ENCODE measurements at places on chromosomes 4 and X.

DNA sequence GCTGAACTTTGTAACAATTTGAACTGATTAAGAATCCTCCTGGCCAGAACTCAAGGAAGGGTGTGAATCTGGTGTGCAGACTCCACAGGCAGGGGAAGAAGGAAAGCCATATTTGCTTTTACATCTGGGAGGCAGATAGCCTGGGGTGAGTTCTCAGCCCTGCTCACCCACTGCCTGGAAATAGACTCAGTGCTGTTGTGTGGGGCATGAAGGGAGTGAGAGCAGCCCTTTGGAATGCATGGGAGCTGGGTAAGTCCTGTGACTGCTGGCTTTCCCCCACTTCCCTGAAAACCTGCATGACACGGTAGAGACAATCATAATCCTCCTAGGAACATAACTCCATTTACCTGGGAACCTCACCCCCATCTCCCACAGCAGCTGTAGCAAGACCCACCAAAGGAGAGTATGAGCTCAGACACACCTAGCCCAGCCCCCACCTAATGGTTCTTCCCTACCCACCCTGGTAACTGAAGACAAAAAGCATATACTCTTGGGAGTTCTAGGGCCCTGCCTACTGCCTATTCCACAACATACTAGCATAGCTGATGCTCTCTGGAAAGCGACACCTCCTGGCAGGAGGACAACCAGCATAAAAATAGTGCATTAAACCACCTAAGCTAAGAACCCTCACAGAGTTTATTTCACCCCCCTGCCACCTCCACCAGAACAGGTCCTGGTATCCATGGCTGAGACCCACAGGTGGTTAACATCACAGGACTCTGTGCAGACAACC is 59.3 kb upstream of the UBQLN2 start:
- no peak for DNase-seq

GRCh38 chrX:120790118-120790517 is 85.5 kb downstream of the CT47B1 start:
- DNase-seq, result no peak

DNA sequence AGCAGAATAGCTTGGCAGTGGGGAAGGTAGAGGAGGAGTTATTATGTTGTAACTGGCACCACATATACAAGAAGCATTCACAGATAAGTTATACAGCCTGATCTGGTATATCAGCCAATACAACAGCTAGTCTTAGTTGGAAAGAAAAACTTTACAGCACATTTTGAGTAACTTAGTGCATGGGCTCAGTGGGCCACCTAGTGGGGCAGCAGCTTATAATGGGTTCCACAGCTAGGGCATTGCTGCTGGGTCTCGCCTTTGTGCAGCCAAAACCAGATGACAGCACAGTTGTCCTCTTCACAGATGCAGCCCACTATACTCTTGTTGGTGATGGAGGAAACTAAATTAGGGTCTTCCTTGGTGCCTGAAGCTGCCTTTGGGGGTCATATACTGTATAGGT is 448.1 kb upstream of the RASGEF1B start:
- DNase-seq, result no peak

- DNase-seq, result no peak
Observed at GRCh38 chr4:100738196-100739165, 220.7 kb upstream of the EMCN start.

GRCh38 chrX:30296408-30297254 is 12.6 kb downstream of the NR0B1 start:
- no peak for DNase-seq

GRCh38 chr4:159606835-159607234 is 504.0 kb downstream of the RAPGEF2 start:
- no peak for DNase-seq

- no peak for DNase-seq
Observed at GRCh38 chr4:26885912-26886274, 25.3 kb downstream of the STIM2 start.

DNA sequence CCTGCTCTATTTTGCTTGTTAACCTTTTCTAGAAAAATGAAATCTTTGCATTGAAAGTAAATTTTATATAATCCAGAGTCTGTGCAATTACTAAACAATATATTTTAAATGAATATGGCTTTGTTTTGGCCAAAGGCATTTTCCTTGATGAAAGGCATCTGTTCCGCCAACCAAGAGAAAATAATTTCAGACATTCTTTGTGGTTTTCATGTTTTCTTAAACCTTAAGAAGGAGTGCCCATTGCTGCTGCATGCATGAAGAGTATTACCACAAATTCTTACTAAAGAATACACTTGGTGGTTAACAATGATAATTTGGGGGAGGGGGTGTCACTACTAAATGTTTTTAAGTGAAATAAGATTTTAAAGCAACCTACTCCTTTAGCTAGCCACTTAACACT is 2.7 kb upstream of the PDGFC start:
- DNase-seq, result no peak

Data from D721Med (cell line).